Activated T-helper 2 cell treated with anti-CD3 and anti-CD28 coated beads, Interferon-gamma antibody, Interleukin-2, Interleukin-4, amounts not matched to agents 10 μg/mL and 5 μg/mL and 100 μg/mL, durations not matched to agents 14 hours and 24 hours and 36 hours (primary cell): ENCODE measurements at places on chromosomes 5 and 9. TPM values are rescaled to one million over a fixed set of nuclear protein-coding genes. Genes with fewer than 3 reads are reported as not detected.

DNA sequence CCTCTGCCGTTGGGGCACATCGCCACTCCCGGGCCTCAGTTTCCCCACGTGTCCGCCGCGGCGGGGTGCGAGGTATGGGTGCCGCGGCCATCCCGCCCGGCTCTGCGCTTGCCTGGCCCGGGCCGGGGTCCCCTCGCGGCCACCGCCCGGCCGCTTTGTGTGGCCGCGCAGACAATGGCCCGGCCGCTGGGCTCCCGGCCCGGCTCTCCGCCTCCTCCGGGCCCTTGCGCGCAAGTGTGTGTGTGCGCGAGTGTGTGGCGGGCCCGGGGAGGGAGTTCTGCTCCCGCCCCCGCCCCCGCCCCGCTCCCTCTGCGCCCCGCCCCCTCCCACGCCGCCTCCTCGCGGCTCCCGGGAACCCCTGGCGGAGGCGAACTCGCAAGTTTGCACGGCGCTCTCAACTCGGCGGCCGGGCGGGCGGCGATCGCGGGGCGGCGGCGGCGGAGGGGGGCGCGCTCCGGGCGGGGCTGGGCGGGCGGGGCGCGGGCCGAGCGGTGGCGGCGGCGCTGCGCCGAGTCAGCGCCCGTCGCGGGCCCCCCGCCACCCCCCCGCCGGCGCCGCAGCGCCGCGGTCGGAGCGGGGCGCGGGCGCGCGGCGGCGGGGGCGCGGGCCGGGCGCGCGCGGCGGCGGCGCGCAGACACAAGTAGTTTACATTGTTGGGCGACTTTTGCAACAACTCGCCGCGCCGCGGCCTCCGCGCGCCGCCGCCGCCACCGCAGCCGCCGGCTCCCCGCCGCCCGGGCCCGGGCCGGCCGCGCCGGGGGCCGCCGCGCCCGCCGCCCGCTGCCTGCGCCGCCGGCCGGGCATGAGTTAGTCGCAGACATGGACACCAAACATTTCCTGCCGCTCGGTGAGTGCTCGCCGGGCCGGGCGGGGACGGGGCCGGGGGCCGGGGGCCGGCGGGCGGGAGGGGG is at the start of gene RXRA:
Gene RXRA, plus strand, starts transcription at position 643 of the 911 bp plus-strand sequence. Its CDS starts 177 bp downstream, at position 820.
- DNase-seq = peak; percentile 22
- H3K36me3 ChIP-seq = no peaks in the 10 kb centered on the region
- H3K27ac ChIP-seq = no peak within 1 kb of the TSS
- peaks cover 27% of the 10 kb centered on the region for H3K27me3 ChIP-seq

DNA sequence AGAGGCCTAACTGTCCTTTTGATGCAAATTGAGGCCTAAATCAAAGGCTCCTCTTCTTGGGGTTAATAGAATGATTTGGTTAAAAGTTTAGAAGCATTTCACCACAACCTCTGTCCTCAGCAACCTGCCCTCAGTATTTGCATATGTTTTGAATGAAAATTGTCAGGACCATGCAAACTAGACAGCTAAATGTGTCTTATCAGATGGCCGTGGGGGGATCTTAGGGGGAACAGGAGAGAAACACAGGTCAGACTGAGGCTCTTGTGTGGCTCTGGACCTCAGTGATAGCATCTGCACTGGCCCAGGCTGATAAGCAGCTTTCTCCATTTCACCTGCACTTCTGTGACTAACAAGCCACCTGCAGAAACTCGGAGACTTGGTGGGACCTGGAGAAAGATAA is 49.0 kb downstream of the FOXI1 start:
- DNase-seq = no peak
- H3K27ac ChIP-seq = no peak overlapping the region
- H3K4me1 ChIP-seq = no peaks in the 10 kb centered on the region
- no peak overlapping the region for H3K4me3 ChIP-seq
- no peaks in the 10 kb centered on the region for H3K27me3 ChIP-seq

- H3K27me3 ChIP-seq = peaks cover 74% of the 10 kb centered on the region
- H3K4me1 ChIP-seq = peaks cover 28% of the 10 kb centered on the region
- no peak for DNase-seq
- peak overlapping the region; percentile 55 for H3K4me3 ChIP-seq
- no peak overlapping the region for H3K27ac ChIP-seq
Measured at GRCh38 chr5:135031813-135032694, 2.0 kb downstream of the PITX1 start.

GRCh38 chr9:99677281-99677680 is 144.4 kb upstream of the NR4A3 start:
- no peak overlapping the region for H3K4me3 ChIP-seq
- H3K36me3 ChIP-seq = no peaks in the 10 kb centered on the region
- H3K4me1 ChIP-seq = no peaks in the 10 kb centered on the region
- H3K27ac ChIP-seq = no peak overlapping the region
- peaks cover 2% of the 10 kb centered on the region for H3K27me3 ChIP-seq
- no peak for DNase-seq

GRCh38 chr5:127003798-127004495 is 26.4 kb downstream of the MARCHF3 start:
- H3K36me3 ChIP-seq = no peaks in the 10 kb centered on the region
- no peak overlapping the region for H3K4me3 ChIP-seq
- no peaks in the 10 kb centered on the region for H3K4me1 ChIP-seq

GRCh38 chr5:9619331-9620092 is 10.6 kb downstream of the TAS2R1 start:
- no peak overlapping the region for H3K27ac ChIP-seq
- no peak for DNase-seq
- no peaks in the 10 kb centered on the region for H3K27me3 ChIP-seq
- H3K4me1 ChIP-seq = no peaks in the 10 kb centered on the region
- H3K36me3 ChIP-seq = no peaks in the 10 kb centered on the region

- no peak overlapping the region for H3K4me3 ChIP-seq
- no peaks in the 10 kb centered on the region for H3K27me3 ChIP-seq
- DNase-seq = no peak
- no peak overlapping the region for H3K27ac ChIP-seq
- no peaks in the 10 kb centered on the region for H3K36me3 ChIP-seq
Measured at GRCh38 chr9:14520341-14520740, 172.9 kb downstream of the ZDHHC21 start.

DNA sequence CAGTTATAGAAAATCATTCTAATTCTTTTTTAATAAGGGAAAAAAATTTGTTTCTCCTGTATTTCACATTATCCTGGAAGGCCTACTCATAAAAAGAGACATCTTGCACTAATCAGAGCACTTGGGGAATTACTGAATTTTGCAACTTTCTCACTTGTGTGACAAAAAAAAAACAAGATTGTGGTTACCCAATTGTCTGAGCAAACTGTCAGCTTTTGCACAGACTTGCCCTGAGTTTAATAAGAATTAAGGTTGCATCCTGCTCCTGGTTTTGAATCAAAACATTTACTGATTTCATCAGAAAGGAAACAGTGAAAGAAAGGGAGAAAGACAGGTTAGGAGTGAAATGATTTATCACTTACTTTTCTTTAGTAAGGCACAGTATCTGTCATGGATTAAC is 10.6 kb upstream of the SH3RF2 start:
- H3K4me1 ChIP-seq = peaks cover 7% of the 10 kb centered on the region
- H3K36me3 ChIP-seq = no peaks in the 10 kb centered on the region
- H3K27ac ChIP-seq = no peak overlapping the region
- no peak for DNase-seq
- no peak overlapping the region for H3K4me3 ChIP-seq

DNA sequence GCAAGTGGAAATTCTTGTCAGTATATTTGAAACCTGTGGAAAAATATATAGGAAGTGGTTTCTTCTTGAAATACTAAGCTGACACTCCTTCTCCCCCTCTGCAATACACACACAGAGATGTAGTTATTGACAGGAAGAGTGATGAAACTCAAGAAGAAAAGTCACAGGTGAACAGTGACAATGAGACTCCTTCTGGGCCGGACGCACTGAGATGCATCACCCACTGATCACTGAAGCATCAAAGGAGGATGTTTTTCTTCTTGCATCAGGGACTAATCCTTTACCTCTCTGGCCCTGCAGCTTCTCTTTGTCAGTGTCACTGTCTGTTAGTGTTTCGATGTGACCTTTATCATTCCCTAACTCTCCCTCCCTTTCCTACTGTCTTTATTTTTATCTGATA is 1864.2 kb upstream of the C9orf72 start:
- no peak overlapping the region for H3K4me3 ChIP-seq
- no peak overlapping the region for H3K27ac ChIP-seq
- no peaks in the 10 kb centered on the region for H3K27me3 ChIP-seq
- H3K4me1 ChIP-seq = no peaks in the 10 kb centered on the region

Gene EPB41L4A
- 0.34 and 0.68 TPM in 2 replicates for total RNA-seq

Gene PCA3
- total RNA-seq = not detected in 2 replicates

Gene FABP6
- total RNA-seq = not detected in 2 replicates

Gene IGFBPL1
- total RNA-seq = 0.16 TPM in 1 of 2 replicates, not detected in the other
